ENCODE measurements at places on chromosomes 12 and 14.

DNA sequence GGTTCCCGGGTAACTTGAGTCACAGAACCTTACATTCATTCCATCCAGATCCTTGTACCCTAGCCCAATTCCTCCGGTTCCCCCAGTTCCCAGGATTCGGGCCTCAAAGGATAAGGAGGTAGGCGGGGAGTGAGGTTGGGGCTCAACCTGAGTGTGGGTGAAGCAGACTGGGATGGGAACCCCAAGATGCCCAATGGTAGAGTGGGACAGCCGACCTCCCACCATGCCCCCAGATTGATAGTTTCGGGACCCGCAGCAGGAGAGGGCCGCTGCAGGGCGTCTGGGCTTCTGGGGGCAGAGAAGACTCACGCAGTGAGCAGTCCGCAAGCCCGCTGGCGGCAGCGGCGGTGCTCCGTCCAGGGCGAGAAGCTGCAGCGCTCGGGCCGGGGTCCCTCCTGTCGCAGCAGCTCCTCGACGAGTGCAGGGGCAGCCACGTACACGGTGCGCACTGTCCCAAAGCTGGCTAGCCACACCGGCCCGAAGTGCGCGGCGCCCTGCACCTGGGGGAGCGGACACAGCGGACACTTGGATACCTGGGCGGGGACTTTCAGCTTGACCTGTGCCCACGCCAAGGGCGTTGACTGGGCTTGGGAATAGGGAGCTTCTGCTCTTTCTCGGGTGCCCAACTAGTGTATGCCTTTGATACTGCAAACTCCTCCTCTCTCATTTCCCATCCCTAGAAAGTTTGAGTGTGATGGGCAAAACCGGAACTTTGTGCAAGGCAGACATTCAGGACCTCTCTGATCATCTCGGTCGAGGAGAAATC lies 997 bp downstream of the CYP27B1 start:
- peak; percentile 15 for DNase-seq

DNA sequence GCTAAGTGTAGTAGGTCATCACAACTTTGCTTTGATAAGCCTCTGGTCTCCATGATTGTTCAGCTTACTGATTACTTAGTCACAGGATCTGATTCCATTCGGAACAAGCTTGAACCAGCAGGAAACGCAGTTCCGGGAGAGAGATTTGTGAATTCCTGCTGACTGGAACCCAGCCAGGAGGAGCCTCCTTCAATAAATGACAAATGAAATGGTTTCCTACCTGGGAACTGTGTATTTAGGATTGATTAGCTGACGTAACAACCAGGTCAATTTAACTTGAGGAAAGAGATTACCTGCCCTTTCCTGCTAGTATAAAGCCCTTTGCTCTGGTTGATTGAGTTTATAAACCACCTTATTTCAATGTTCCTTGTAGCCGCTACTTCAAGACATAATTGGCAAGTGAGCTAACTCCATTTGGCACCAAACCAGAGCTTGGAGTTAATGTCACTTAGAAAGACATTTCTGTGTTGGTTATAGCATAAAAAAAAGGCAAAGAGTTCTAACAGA lies 35.1 kb upstream of the KCNH3 start:
- no peak for DNase-seq

GRCh38 chr12:52952076-52952801 lies 3.3 kb downstream of the KRT18 start:
- DNase-seq: peak; percentile 50

- no peak for DNase-seq
These were observed 349 bp downstream of the CDC42BPB start for GRCh38 chr14:103057028-103057371.

GRCh38 chr12:55017416-55017925 lies 2.3 kb upstream of the NEUROD4 start:
- DNase-seq: no peak

DNA sequence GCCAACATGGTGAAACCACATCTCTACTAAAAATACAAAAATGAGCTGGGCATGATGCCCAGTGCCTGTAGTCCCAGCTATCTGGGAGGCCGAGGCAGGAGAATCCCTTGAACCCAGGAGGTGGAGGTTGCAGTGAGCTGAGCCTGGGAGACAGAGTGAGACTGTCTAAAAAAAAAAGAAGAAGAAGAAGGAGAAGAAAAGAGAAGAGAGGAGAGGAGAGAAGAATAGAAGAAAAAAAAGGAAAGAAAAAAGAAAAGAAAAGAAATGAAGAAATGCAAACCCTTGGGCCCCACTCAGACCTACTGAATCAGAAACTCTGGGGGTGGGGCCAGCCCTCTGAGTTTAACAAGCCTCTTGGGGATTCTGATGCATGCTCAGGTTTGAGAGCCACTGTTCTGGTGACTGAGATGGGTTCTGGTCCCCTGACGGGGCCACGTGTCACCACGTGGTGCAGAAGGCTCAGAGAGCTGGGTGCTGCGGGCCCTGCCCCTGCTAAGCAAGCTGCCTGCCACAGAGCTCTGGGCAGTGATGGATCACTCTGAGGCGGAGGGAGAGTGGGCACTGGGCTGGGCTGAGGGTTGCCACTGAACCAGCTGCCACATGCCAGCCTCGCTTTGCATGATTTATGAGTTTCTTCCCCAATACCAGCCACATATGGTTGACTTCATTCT lies 37.5 kb downstream of the ERH start:
- DNase-seq: no peak

DNA sequence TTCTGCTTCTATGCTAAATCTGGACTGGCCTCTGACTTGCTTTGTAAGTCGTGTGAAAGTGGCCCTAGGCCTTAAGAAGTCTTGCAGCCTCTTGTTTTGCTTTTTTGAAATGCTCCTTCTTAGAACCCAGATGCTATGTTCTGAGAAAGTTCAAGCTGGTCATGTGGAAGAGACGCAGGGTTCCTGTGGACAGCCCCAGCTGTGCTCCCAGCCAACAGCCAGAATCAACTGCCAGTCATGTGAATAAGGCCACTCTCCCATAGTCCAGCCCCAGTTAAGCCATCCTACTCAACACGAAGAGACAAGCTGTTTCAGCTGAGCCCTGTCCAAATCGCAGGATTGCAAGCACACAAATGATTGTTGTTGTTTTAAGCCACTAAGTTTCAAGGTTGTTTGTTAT lies 37.3 kb upstream of the TBPL2 start:
- DNase-seq: peak; percentile 5

GRCh38 chr12:83634726-83635267 lies 948.1 kb downstream of the TMTC2 start:
- DNase-seq: no peak

Data from OCI-M1 (cell line).